Stimulated activated CD4-positive, alpha-beta T cell treated with anti-CD3 and anti-CD28 coated beads, Interleukin-2, amount 100 ng/mL, for 24 hours (primary cell): ENCODE measurements at places on chromosomes 4 and X.

DNA sequence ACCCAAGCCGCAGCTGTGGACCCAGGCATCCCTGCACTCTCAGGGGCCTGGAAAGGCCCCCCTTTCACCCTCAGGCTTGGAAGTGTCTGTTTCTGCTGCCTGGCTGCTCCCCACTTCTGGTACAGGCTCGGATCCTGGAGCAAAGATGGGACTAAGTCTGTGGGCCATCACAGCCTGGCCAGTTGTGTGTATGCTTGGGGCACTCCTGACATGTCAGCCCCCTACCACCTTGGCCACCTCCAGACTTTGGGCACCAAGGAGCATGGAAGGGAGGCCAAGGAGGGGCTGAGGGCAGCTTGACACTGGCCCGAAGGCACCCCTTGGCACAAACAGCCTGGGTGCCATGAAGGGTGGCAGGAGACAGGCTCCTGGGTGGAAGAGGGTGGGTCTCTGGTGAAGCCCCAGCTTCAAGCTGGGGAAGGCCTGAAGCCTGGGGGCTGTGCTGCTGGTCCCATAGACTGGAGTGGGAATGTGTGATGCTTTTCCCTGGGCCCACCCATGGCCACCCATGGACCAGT, 799.4 kb upstream of the AGA start:
- no peak for DNase-seq

- no peak for DNase-seq
These were observed 42.6 kb upstream of the PARM1 start for GRCh38 chr4:74890341-74890740.

- DNase-seq = no peak
These were observed 61.3 kb downstream of the HOPX start for GRCh38 chr4:56619816-56620215.

- DNase-seq = no peak
These were observed 3.0 kb downstream of the FBXL5 start for GRCh38 chr4:15652191-15652590.

- DNase-seq = no peak
These were observed 13.1 kb upstream of the RNF212 start for GRCh38 chr4:1126506-1126905.

DNA sequence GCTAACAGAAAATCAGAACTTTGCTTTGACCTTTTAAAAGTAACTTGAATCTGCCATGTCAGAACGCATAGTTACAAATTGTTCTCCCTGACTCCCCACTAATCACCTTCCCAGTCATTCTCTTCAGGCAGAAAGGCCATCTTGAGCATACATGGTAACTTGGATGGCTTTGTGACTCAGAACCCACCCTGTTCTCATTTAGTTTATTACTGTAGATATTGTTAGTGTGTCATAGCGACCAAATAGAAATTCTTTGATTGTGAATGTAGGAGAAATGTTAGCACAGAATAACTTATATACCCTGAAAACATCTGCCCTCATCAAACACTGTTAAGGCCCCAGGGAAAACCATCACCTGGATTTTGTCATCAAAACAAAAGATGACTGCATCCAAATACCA, 382.0 kb downstream of the MAGEB5 start:
- no peak for DNase-seq

DNA sequence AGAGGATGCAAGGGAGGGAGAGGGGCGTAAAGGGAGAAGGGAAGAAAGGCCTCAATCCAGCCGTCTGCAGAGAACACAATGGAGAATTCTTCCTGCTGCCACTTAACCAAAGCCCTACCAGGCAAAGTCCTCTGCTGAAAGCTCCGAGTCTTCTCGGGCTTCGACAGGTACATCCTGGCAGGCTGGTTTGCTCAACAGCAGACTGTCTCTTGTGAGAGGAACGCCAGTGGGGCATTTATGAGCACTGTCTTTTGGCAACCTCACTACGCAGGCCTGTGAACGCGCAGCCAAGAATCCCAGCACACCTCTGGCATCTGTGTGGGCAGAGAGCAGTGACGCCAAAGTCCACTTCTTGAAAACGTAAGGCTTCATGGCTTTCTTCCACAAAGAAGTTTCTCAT, 207.5 kb upstream of the FAM9B start:
- DNase-seq = no peak

DNA sequence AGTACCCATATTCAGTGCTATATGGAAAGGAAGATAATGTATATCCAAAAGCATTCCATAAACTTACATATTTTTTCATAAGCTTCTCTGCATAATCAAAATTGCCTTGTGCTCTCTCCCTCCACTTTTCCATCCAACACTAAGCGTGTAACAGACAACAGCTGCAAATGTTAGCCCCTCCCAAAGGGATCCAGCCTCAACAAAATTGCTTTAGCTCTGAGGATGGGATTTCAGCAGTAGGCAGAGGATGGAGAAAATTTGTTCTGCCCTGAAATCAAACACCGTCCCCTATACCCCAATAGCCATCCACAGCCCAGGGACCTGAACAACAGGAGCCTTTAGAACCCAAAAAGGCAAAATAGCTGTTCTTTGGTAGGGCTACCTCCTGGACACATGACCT, 28.8 kb upstream of the FGF13 start:
- DNase-seq = no peak

DNA sequence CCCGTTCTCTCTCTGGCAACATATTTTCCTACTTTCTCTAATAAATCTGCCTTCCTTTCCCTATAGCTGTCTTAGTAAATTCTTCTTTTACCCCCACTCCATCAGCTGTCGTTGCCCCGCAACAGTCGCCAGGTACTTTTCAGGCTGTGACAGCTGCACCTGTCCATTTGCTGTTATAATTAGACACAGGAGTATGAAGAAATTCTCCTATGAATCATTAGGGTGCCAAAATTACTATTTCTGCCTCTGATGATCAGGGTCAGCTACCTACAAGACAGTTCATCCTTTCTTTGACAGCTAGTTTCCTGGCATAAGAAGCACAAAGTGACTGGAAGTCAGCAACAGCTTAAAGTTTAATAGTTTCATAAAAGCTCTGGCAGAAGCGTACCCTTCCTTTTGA, 19.5 kb upstream of the GALNTL6 start:
- DNase-seq = no peak
